Germinal center (tissue), 1 donor: ENCODE measurements at places on chromosomes 5 and 9.

DNA sequence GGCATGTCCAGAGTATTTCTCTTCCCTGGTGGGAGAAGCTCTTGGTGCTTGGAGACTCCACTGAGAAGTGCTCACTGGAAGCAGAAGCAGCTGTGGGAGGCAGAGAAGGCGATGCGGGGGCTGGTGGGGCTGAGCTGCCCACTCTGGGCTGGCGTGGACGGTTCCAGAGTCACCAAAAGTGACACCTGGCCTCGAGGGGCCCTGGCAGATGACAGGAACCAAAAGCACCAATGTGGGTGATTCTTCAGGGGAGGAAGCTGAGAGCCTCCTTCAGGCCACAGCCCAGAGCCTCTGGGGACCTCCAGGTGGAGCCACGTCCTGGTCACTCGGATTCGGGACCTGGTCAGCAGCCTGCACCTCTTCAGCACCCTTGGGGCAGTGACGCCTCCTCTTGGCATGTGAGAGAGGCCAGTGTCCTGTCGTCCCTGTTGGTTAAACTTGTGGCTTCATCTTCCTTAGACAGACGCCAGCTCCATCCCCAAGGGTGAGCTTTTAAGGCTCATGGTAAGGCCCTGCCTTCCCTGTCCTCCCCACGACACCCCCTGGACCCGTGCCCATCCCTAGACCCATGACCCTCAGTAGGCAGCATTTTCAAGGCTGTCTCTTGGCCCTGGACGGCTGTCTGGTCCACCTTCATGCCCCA is 78.7 kb upstream of the IRX4 start:
- DNase-seq = no peak

DNA sequence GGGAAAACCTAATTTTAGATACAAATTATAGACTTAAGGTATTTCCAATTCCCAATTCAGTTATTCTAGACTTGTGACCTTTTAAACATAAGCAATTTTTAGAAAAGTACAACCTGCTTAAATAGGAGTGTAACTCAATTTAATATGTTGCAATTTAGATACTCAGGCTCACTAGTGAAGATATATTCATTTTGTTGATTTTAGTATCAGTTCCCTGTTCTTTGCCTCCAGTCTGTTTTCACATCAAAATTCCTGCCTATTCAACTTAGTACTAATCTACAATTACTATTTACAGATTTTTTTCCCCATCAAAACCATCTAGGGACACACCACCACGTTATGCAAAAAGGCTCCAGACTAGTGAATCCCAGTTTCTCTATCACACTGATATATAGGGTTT is 30.4 kb downstream of the PWWP2A start:
- no peak for DNase-seq

DNA sequence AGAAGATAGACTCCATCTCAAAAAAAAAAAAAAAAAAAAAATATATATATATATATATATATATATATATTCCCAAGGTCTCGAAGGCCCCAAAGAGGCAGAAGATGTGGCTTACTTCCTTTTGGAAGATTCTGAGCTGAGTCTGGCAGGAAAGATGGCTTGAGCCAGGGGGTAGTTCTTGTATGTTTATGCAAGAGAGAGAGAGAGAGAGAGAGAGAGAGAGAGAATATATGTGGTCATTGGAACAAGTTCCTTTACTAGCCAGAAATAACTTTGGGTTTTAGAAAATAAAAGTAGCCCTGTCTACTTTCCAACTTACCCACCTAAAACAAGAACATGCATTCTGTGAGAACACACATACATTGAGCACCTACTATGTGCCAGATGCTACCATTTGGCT is 17.6 kb downstream of the NCS1 start:
- DNase-seq = no peak

GRCh38 chr5:173012882-173013281 is 29.3 kb downstream of the ATP6V0E1 start:
- DNase-seq = no peak

GRCh38 chr9:69392826-69393225 is 67.8 kb downstream of the ENTREP1 start:
- DNase-seq = no peak

DNA sequence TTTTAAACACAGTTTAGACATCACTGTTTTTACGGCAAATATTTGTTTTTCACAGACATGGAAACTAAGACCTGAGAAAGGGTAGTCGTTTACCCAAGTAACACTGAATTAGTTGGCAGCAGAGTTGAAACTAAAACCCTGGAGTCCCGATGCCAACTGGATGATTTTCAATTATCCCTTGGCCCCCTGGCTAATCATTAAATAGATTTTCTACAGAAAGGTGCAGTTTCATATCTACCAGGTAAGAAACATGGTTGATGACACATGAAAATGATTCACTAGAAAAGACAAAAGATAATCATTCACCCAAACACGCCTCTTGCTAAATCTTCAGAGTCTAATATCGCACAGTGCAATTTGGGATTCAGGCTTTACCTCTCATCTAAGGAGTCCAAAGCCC is 136.9 kb downstream of the SEMA5A start:
- no peak for DNase-seq

GRCh38 chr5:147670815-147671214 is 111.7 kb downstream of the JAKMIP2 start:
- DNase-seq = no peak

GRCh38 chr9:86389628-86390027 is 35.4 kb upstream of the TUT7 start:
- no peak for DNase-seq

- DNase-seq = peak; percentile 46
These were observed 36.3 kb downstream of the VCP start for GRCh38 chr9:35035851-35036701.

GRCh38 chr9:81848472-81848871 is 79.8 kb upstream of the SPATA31D4 start:
- DNase-seq = no peak

DNA sequence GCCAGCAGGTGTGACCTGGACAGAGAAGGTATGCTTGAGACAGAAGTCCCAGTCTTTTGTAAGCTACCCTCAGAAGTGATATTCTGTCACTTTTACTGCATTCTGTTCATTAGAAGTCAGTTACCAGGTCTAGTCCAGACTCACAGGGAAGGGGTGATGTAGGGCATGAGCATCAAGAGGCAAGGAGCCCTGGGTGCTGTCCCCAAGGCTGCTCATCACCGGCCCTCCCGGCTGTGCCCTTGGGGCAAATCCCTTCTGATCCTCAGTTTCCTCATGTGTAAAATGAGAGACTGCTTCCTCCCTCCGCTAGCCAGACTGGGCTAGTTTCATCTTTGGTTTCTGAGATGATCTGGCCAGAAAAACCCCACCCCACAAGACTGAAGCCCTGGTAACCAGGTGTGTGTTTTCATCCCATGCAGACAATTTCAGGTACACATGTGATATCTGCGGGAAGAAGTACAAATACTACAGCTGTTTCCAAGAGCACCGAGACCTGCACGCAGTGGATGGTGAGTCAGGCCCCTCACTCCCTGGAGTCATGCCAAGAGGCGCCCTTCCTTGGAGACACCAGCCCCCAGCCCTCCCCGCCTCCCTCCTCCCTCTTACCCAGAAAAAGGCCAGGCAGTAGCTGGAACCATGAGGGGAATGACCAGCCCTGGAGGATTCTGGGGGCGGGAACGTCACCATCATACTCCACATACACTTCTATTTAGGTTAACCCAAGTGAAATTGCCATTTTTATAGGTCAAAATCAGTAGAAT is 71.0 kb downstream of the AMBP start:
- no peak for DNase-seq

DNA sequence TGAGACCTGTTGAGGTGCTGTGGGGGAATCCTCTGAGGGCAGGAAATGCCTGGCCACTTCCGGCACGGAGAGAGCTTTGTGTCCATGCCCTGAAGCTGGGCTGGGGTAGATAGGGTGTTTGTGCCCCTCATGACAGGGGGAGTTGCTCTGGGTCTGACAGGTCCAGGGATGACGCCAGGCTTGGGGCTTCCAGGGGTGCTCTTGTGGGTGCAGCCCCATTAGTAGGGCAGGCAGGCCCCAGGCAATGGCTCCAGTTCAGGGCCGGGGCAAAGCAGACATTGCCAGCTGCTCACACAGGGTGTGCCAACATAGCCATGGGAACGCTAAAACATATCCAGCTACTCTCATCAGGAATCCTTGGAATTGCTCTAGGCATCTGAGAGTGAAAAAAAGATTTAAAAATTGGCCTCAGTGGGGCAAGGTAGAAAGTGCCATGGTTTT is 21.1 kb downstream of the PITX1 start:
- no peak for DNase-seq

- no peak for DNase-seq
These were observed 177.9 kb upstream of the FST start for GRCh38 chr5:53302529-53302928.

GRCh38 chr9:72254901-72255545 is 105.8 kb downstream of the GDA start:
- no peak for DNase-seq

DNA sequence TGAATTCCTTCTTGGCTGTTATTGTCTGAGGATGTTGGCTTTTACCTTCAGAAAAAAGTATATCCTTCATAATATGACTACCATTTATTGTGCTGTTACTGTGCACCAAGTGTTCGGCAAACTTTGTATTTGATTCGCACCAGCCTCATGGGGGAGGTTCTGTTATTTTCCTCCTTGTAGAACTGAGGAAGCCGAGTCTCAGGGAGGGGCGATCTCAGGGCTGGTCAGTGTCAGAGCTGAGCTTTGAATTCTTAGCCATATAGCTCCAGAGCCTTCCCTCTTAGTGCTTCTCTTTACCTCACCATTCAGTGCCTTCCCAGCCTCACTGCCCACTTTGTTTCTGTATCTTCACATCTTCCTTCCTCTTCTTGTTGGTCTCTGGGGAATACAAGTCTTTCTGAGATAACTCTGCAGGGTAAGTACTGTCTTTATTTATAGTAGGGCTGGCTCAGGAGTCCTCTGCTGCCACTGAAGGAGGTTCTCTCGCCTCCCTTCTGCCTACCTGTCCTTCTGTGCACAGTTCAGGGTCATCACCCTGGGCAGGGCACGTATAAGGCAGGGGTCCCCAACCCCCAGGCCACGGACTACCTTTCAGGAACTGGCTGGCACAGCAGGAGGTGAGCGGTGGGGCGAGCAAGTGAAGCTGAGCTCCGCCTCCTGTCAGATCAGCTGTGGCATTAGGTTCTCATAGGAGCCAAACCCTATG is 48.4 kb downstream of the GALNT10 start:
- DNase-seq = peak; percentile 74

GRCh38 chr9:87628346-87628745 is 97.6 kb upstream of the CTSL start:
- DNase-seq = no peak

- DNase-seq = no peak
These were observed 26.7 kb downstream of the EBF1 start for GRCh38 chr5:159073026-159073425.

DNA sequence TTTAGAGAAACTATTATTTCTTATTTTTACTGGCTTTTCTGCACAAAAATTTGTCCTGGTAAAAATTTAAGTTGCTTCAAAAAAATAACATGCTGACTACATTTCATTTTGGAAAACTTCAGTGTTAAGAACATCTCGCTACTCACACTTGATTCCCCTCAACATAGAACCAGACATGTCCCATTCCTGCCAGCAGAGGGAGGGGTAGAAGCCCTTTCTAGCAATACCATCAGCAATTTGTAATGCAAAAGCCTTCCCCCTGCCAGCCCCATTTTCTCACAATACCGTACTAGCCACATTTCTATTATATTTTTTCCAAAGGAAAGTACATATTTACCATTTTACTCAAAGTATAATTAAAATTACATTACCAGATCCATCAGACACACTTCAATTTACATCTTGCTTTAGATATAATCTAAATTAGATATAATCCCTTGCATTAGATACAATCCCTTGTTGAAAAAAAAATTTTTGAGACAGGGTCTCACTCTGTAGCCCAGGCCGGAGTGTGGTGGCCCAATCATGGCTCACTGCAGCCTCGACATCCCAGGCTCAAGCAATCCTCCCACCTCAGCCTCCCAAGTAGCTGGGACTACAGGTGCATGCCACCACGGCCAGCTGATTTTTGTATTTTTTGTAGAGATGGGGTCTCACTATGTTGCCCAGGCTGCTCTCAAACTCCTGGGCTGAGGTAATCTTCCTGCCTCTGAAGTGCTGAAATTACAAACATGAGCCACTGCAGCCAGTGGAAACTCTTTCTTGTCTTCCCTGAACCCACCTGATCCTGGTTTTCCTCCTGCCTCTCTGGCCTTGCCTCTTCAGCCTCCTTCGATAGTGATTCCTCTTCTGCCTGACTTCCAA is 39.6 kb upstream of the IDNK start:
- DNase-seq = peak; percentile 43

DNA sequence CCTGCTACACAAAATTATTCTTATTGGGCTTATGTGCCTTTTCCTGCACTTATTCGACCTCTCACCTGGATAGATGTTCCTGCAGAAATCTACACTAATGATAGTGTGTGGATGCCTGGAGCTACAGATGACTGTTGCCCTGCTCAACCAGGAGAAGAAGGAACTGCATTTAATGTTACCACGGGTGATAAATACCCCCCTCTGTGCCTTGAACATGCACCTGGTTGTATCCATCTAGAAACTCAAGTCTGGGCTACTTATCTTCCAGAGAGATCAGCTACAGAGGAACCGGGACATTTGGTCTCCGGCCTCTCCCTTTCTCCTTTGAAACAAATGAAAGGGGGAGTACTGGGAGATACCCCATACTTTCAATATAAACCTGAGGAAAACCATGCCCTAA is 54.5 kb downstream of the SH3PXD2B start:
- DNase-seq = no peak
